ENCODE measurements at places on chromosomes 7 and 10.

- DNase-seq, result no peak
These were observed 34.0 kb downstream of the CYTH3 start for GRCh38 chr7:6238309-6238925.

GRCh38 chr10:79192677-79193003 lies 123.9 kb downstream of the ZMIZ1 start:
- DNase-seq, result no peak

GRCh38 chr7:73703757-73704639 lies 15.5 kb downstream of the STX1A start:
- DNase-seq, result no peak

DNA sequence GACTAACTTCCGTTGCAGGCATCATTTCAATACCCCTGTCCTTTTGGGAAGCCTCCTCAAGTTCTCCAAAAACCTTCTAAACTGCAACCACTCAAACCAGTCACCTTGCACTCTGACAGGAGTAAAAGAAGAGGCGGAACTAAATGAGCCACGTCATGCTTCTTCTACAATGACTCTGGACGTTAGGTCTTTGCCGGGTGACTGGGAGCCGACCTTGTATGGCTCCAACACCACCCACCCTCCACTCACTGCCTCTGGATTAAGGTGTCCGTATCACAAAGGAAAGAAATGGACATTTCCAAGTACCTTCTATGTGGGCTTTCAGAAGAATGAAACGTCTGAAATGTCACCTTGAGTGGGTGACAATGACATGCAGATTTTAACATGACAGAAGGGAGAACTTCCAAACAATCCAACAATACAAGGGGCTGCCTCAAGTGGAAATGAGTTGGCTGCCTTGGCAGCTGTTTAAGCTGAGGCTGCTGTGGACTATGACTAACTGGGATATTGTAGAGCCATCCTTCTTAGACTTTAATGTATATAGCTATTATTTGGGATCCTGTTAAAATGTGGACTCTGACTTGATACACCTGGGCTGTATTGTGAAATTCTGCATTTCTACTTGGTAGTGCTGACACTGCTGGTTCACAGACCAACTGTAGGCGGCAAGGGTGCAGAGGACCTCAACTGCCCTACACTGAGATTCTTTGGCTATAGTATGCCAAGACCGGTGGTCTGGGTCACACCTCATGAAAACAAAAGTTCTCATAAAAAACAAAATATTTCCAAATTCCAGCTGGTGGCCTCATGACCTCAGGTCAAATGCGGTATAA lies 33.8 kb upstream of the PDLIM1 start:
- no peak for DNase-seq

GRCh38 chr7:33710608-33711007 lies 194.7 kb upstream of the BMPER start:
- DNase-seq, result no peak

- DNase-seq, result no peak
These were observed 95.2 kb upstream of the ZNF716 start for GRCh38 chr7:57354679-57355338.

GRCh38 chr7:105640956-105641810 lies 59.9 kb upstream of the EFCAB10 start:
- no peak for DNase-seq

DNA sequence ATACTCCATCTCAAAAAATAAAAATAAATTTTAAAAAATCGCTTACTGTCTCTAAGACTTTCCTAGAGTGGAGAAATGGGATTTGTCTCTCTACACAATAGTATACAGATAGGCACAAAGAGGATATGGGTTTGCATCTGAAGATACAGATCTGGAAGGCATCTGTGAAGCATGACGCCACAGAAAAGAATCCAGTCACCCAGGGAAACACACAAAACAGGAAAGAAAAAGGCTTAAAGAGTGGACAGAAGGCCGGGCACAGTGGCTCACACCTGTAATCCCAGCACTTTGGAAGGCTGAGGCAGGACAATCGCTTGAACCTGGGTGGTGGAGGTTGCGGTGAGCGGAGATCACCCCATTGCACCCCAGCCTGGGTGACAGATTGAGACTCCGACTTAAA lies 61.3 kb downstream of the SKIDA1 start:
- DNase-seq, result no peak

GRCh38 chr10:112115781-112116385 lies 67.7 kb downstream of the GPAM start:
- no peak for DNase-seq

DNA sequence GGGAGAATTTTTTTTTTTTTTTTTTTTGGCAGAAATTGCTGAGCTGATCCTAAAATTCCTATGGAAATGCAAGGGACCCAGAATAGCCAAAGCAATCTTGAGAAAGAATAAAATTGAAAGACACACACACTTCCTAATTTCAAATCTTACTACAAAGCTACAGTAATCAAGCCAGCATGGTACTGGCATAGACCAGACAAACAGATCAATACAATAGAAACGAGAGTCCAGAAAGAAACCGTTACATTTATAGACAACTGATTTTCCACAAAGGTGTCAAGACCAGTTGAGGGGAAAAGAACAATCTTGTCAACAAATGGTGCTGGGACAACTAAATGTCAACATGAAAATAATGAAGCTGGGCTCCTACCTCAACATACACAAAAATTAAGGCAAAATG lies 34.5 kb downstream of the LARP4B start:
- DNase-seq, result no peak

DNA sequence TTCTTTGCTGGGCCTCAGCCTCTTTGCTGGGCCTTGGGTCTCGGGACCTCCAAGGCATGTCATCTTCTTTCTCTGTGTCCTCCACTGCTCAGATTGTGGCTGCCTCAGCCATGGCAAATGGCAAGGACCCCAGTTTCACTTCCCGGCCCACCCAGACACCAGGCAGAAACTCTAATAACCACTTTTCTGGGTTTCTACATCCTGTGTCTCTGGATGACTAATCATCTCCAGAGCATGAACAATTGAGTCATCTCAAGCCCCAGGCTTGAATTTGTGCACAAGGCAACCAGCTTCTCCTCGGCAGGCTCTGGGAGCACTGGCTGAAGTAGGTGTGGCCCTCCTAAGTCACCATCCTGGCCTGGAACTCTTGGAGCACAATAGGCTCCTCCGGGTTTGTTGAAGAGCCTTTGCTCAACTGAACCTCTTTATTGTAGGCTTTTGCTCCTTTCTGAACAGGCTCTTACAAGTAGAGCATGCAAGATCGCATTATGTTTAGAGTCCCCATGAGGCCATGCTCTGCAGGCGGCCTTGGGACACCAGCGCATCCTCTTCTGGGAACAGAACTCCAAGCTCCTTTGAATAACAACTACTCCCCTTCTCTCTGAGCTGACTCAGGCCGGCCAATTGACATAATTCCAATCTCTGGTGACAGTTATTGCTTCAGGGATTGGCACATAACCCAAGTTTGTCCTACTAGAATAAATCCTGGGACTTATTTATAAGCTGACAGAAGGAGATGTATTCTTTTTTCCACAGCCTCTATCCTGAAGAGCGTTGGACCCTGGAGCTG lies 218.1 kb downstream of the WDR11 start:
- DNase-seq, result no peak

DNA sequence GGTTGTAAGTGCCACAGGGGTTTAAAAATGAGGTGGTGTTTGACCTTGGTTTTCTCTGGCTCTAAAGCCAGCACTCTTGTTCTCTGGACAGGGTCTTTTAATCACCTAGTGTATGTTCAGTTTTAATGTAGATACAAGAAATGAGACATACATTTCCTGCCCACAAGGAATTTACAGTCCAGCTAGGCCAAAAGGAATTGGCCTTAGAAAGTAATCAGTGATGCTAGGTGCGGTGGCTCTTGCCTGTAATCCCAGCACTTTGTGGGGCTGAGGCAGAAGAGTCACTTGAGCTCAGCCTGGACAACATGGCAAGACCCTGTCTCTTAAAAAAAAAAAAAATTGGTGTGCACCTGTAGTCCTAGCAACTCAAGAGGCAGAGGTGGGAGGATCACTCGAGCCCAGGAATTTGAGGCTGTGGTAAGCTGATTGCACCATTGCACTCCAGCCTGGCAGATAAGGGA lies 100.2 kb downstream of the LRMDA start:
- DNase-seq, result no peak

GRCh38 chr7:105461518-105461917 lies 60.6 kb downstream of the PUS7 start:
- no peak for DNase-seq

DNA sequence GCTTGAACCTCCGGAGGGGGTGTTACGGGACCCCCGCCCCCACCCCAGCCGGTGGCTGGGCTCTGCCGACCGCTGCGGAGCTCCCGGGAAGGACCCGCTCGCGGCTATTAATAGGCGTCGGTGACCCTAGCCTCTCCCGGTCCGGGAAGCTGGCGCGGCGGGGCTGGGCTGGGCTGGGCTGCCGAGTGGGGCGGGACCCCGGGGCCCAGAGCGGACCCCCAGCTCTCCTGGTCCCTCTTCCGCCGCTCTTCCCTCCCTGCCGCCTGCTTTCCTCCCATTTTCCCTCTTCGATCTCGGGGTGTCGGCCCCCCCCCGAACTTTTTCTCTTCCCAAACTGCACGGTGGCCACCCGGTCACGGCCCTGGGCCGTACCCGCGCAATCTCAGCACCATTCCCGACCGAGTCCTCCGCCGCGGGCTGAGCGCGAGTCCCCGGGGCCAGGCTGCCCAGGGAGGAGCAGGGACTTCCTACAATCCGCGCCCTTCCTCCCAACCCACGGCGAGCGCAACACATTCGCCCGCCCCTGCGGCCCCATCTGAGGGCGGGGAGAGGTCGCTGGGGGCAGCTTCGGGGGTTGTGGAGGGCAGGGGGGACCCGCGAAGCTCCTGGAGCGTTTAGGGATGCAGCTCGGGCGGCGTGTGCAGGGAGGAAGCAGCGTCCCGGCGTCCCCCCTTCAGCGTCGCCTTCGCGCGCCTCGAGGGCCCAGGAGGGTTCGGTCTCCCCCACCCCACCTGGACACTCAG lies 3.1 kb upstream of the ELFN1 start:
- DNase-seq, result no peak

DNA sequence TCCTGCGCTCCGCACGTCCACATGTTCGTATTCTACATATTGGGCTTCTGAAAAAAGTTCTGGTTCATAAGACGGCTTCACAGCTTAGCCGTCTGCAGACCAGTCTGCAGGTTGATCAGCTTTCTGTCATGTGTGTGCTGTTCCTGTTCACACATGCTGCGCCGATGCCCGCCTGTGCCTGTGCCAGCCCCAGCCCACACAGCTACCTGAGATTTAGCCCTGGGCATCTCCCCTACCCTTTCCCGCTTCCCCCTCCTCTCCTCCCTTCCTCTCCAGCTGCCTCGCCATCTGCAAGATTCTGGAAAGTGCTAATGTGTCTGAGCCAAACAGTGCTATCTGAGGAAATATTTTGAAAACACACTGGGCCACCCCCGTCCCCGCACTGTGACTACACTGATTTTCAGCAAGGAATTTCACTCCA lies 7.1 kb downstream of the CHST3 start:
- DNase-seq, result no peak

GRCh38 chr10:70996549-70996948 lies 108.2 kb upstream of the PCBD1 start:
- no peak for DNase-seq

DNA sequence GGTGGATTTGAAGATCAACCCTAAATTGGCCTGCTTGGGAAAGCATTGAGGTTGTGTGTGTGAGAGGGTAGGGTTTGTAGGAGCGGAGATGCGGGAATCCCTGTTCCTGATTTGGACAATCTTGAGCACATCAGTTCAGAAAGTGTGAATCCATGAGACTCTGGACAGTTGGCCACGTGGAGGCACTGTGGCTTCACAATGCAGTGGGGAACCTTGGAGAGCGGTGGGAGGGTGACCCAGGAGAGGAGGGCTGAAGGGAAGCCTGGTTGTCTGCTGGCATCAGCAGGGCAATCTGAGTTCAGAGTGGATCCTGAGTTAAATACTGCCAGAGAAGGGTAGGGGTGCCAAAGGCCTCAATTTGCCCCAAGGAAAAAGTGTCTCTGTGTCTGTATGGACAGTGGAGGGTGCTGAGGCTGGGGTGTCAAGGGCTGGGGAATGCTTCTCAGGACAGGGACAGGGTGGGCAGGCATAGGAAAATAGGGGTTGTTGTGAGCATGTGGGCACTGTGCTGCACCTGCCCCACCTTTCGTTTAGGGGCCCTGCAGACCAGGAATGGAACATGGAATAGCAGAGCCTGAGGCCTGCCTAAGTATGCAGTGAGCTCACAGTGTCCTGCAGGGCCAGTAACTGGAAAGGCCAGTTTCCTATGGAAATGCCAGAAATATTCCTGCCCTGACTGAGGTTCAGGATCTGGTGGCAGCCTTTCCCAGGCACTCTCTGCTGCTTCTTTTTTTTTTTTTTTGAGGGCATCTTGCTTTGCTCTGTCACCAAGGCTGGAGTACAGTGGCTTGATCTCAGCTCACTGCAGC lies 162.9 kb upstream of the PRSS58 start:
- DNase-seq, result no peak

DNA sequence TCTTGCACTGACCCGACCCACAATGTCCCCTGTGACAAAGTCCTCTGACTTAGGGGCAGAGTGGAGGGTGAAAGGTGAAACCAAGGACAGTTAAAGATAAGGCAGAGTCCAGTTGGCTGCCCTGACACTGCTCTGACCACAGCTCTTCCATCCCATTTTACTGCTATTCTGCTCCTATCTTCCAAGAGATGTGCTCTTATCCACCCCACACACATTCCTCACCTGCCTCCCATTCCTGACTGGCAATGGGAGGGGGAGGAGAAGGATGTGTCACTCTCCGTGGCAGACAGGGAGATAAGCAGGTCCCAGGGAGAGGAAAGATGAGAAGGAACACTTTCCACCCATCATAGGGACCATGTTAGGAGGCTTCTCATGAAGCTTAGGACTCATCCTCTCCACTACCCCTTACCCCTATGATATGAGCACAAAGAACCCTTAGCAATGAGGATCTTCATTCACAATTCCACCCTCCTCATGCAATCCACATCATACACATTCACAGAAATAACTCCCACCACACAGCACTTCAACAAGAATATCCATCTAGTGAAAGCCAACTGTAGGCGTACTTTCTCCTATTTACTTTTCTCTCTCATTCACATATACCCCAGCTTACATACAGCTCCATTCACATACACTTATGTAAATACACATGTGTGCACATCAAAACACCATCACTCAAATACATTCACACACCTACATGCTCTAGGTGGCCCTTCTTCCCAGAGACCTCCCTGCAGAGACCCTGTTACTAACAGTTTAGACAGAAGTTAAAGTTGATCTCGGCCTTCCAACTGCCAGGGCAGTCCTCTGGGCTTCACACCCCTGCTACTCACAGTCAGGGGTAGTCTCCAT lies 6.6 kb downstream of the SYNPO2L start:
- no peak for DNase-seq

DNA sequence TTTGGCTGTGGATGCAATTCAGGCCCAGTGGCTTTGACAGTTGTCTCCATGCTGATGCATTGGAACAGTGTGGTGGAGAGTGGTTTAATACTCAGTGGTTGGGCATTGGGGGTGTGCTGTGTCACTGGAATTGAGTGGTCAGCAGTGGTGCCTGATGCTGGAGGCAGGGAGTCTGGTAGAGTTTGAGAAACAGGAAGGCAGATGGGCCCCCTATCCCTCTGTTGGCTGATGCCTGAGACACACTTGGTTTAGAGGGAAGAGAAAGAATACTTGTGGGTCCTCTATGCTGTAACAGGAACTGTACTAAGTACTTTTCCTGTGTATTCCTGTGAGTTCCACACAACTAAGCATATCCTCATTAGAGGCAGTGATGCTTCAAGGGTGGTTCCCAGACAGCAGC lies 55.4 kb downstream of the EEPD1 start:
- no peak for DNase-seq

GRCh38 chr10:132710036-132710686 lies 75.8 kb downstream of the NKX6-2 start:
- DNase-seq, result no peak
